Esophagus squamous epithelium (tissue), 5 donors: ENCODE measurements at places on chromosomes 6 and 20. TPM values are rescaled to one million over a fixed set of nuclear protein-coding genes. Genes with fewer than 3 reads are reported as not detected.

GRCh38 chr6:5536644-5537043 is 275.3 kb downstream of the FARS2 start:
- no peaks in the 10 kb centered on the region for H3K27me3 ChIP-seq
- H3K36me3 ChIP-seq: no peaks in the 10 kb centered on the region
- H3K4me3 ChIP-seq: no peak overlapping the region
- DNase-seq: no peak
- no peaks in the 10 kb centered on the region for H3K4me1 ChIP-seq
- H3K27ac ChIP-seq: no peak overlapping the region

- no peak overlapping the region for H3K27ac ChIP-seq
- H3K36me3 ChIP-seq: no peaks in the 10 kb centered on the region
- H3K4me3 ChIP-seq: no peak overlapping the region
- no peak for DNase-seq
Measured at GRCh38 chr6:12439296-12439695, 149.1 kb downstream of the EDN1 start.

DNA sequence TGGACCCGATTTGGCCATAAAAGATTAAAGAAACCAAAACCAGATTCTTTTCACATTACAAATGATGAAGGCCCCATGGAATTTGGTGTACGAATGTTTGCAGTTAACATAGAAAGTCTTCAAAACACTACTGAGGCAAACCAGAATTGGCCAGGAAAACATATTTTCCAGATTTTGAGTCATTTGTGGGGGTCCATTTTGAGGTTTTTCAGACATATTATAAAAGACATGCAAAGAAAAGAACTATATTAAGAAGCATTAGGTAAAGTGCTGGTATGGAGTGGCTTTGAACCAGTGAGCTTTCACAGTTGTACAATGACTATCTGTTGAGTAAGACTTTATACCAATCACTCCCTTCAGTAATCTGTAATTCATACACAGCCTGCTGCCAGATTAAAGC is 168.9 kb upstream of the COL21A1 start:
- H3K36me3 ChIP-seq: no peaks in the 10 kb centered on the region
- H3K4me3 ChIP-seq: no peak overlapping the region
- no peaks in the 10 kb centered on the region for H3K27me3 ChIP-seq
- peak overlapping the region; percentile 3 for H3K27ac ChIP-seq
- no peak for DNase-seq

DNA sequence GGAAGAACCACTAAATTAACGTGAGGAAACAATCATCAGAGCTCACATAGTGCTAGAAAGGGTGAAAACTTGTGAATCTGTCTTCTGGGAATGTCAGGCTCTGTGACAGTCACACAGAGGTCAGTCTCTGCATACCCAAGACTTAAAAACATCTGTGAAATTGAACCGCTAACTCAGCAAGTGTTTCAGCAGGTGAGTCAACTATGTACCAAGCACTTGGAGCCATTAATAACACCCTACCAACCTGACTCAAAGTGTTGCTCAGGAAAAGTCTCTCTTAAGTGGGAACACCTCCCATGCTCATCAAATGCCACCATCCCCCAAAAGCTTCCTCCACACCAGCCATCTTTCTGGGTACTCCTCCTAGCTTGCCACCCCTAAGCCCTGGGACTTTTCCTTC is 92.3 kb upstream of the CARMIL1 start:
- H3K4me1 ChIP-seq: no peaks in the 10 kb centered on the region
- H3K27ac ChIP-seq: no peak overlapping the region
- no peak for DNase-seq
- H3K36me3 ChIP-seq: no peaks in the 10 kb centered on the region
- H3K4me3 ChIP-seq: no peak overlapping the region
- no peaks in the 10 kb centered on the region for H3K27me3 ChIP-seq

The DDRGK1 gene
- 68.7 TPM for total RNA-seq

The TFEB gene
- total RNA-seq: 17.5 TPM
